ENCODE measurements at places on chromosomes 6 and 20. TPM values are rescaled to one million over a fixed set of nuclear protein-coding genes. Genes with fewer than 3 reads are reported as not detected.

DNA sequence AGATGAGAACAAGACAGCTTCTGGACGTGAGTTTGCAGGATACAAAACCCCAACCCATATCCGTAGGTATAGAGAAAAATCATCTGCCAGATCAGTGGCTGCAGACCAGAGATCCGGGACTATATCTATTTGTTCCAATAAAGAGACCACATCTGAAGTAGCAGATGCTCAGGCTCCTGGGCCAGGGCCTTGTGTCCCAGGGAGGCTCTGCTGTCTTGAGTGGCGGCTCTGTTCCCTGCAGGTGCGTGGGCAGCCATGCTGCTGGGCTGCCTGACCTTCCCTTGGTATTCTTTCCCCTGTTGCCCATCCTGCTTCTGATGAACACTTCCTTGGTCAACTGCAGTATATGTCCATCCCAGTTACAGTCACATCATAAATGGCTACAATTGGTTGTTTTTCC, 34.9 kb downstream of the ERMARD start:
- no peak overlapping the region for H3K27ac ChIP-seq
- peaks cover 9% of the 10 kb centered on the region for H3K4me1 ChIP-seq
- H3K27me3 ChIP-seq, result no peaks in the 10 kb centered on the region
- H3K4me3 ChIP-seq, result no peak overlapping the region
- H3K36me3 ChIP-seq, result no peaks in the 10 kb centered on the region

DNA sequence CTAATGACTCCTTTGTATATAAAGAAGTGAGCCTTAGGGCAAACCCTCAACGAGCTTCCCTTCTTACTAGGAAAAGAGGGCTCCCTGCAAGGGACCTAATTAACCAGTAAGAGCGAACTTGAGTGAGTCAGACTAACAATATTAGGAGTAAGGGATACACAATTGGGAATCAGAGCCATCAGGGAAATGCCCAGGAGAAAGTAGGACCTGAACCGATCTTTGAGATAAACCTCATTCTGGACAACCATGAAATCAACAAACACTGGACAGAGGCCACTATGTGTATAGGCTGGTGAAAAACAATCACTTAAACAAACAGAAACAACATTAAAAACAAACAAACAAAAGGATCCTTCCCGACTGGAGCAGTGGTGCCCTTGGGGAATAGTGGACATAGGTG, 120.8 kb downstream of the EDN1 start:
- no peaks in the 10 kb centered on the region for H3K36me3 ChIP-seq
- H3K4me3 ChIP-seq, result no peak overlapping the region
- no peak for DNase-seq

The JPH2 gene
- total RNA-seq, result 18.1 TPM

The GHRH gene
- total RNA-seq, result not detected

Data from astrocyte (in vitro differentiated cells and primary cell).